GOT3 (cell line): ENCODE measurements at places on chromosomes 3 and 15.

- DNase-seq = no peak
Observed at GRCh38 chr3:53837331-53837730, 8.9 kb downstream of the CHDH start.

GRCh38 chr3:192899540-192899982 is 18.1 kb downstream of the MB21D2 start:
- no peak for DNase-seq

- DNase-seq = no peak
Observed at GRCh38 chr3:174253196-174253823, 605.8 kb upstream of the NAALADL2 start.

- DNase-seq = no peak
Observed at GRCh38 chr15:47689660-47690059, 27.6 kb upstream of the SEMA6D start.

GRCh38 chr3:157175691-157176507 is 16.0 kb upstream of the CCNL1 start:
- DNase-seq = no peak
